ENCODE measurements at places on chromosomes 12 and 14.

GRCh38 chr14:96016501-96017160 is 22.5 kb upstream of the C14orf132 start:
- no peak for DNase-seq

DNA sequence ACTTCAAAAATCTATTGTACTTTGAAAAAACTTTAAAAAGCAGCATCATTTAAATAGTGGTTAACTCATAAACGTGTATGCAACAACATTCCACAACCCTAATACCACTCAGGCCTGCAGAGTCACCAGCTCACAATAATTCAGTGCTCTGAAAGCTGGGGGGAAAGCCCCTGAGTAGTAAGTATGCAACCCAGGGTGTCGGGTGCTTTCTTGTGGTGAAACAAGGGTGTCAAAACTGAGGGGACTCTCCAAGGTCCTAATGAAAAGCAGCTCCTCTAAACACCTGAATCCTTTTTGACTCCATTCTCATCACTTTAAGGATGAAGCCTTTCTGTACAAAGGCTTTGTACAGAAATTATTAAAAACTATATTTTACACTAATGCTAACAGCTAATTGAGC is 33.7 kb downstream of the FGFR1OP2 start:
- DNase-seq, result no peak

- no peak for DNase-seq
These were observed 62.5 kb upstream of the SOX5 start for GRCh38 chr12:24011927-24012507.

- DNase-seq, result no peak
These were observed 22.1 kb downstream of the SLC6A13 start for GRCh38 chr12:240566-240965.

DNA sequence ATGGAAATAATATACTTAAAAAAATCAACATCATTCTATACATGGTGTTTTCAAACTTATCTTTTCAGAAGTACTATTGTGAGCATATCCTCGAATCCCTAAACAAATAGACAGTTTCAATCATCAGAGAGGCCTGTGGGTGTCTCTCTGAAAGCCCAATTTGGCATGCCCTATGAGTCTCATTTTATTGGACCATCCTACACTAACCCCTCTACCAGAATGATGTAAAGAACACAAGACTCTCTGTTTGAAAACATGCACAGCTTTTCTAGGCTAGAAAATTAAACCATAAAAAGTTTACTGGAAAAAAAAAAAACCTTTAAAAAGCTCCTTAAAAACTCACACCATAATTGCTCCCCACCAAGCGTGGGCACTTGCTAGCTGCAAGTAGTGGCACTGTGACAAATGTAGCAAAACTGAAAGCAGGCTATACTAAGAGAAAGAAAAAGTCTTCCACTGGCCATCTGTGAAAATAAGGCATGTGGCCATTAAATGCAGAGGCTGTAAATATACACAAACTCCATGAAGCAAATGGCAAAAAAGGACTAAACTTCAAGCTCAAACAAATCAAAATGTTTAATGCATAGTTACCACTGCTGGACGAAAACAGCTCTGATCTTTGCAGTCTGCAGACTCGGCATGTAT is 394.2 kb downstream of the SOX5 start:
- no peak for DNase-seq

GRCh38 chr12:23356927-23357708 is 592.4 kb downstream of the SOX5 start:
- no peak for DNase-seq

DNA sequence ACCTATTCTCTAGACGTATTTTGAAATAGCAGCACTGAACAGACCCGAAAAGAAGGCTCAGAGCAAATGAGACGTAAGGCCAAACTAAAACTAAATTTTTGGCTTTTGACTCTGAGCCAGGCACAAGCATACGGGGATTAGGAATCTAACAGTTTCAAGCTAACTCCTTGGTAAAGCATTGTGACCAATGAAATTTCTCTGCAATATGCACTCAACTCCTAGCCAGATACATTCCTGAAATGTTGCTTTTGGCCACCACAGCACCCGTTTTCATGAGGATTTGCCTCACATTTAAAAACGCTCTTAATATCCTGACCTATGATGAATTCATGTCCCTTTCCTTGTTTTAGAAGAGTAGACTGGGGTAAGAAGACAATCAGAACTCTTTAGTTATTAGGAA is 53.1 kb upstream of the NPFF start:
- DNase-seq, result no peak

All from left colon (tissue), 2 donors.